ENCODE measurements at places on chromosomes 3 and 15.

DNA sequence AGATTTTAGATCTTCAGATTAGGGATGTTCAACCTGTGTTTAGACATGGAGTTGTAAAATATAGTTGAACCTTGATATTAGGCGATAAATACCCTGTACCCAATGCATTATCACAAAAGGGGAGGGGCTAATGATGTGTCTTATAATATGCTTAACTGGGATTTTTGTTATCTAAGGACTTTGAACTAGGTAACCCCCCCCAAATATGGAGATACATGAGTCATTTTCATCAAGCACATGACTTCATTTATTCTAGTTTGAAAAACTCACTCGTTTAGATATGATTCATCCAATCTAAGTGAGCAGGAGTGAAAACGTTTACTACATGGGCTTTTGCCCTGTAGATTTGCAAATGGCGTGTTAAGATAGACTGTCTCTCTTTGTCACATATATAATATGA, 212.4 kb downstream of the IL5RA start:
- no peak for DNase-seq

- no peak for DNase-seq
Measured at GRCh38 chr3:25097023-25097422, 331.0 kb upstream of the RARB start.

- DNase-seq: no peak
Measured at GRCh38 chr15:57962887-57963286, 102.6 kb downstream of the ALDH1A2 start.

- DNase-seq: no peak
Measured at GRCh38 chr3:34066328-34066727, 267.9 kb downstream of the PDCD6IP start.

DNA sequence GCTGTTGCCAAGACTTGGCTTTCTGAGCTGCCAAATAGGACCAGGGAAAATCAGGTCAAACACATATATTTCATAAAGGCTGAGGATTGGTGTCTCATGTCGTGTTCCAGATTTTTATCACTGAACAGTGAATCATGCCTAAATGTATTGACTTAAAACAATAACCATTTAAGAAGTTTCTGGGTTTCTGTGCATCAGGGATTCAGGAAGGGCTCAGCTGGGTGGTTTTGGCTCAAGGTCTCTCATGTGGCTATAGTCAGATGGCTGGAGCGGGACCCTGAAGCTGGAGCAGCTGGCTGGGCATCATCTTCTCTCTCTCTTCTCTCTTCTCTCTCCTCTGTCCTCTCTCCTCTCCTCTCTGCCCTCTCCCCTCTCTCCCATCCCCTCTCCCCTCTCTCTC, 10.7 kb upstream of the RFTN1 start:
- no peak for DNase-seq

DNA sequence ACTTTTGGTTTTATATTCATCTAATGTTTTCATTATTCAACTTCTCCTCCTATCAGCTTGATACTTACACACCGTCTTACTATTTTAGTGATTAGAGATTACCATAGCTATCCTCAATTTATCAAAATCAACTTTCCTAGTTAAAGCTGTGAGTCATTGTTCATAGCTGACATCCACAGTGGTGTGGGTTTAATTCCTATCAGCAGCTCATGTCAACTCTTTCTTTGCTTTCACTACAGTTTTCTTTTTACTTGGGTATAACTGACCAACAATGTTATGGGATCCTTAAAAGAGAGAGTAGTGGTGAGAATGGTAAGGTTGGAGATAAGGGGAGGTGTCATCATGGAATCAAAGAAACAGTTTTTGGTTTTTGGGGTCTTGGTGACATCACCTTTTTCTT, 112.7 kb downstream of the NFKBIZ start:
- no peak for DNase-seq

- DNase-seq: no peak
Measured at GRCh38 chr3:167615030-167615429, 38.7 kb downstream of the WDR49 start.

GRCh38 chr3:29070959-29071634, 209.8 kb upstream of the RBMS3 start:
- no peak for DNase-seq

GRCh38 chr15:77414789-77415442, 5.0 kb downstream of the PEAK1 start:
- no peak for DNase-seq

DNA sequence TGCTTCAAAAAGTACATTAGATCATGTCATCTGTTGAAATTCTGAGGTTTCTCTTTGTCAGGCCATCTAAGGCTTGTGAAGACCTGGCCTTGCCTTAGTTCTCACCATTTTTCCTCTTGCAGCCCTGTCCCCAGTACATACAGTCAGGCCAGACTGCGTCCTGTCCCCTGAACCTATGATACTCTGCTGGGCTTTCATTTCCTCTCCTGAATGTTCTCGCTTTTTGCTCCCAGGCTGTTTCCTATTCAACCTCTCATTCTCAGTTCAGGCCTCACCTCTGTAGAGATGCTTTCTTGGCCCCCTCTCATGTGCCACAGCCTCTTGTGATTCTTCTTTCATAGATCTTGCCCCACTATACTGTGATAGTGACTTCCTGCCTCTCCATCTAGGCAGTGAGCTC, 648.8 kb upstream of the KCNMB2 start:
- DNase-seq: no peak

- no peak for DNase-seq
Measured at GRCh38 chr3:197700095-197700494, 36.6 kb downstream of the RUBCN start.

DNA sequence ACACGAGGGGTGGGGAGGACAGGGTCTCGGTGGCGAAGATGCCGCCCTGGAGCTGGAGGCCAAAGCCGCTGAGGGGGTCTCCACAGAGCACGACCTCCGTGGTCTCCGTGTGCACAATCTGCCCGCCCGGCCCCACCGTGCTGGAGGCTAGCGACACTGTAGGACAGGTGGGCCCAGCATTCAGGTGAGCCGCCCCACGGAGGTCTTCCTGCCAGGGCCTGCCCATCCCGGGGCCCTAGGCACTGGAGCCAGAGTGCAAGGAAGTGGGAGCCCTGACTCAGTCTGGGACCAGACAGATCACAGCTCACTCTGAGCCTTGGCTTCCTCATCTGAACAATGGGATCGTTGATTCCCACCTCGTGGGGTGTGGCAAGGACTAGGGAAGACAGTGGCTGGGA, 25.8 kb downstream of the GRIP2 start:
- DNase-seq: no peak

DNA sequence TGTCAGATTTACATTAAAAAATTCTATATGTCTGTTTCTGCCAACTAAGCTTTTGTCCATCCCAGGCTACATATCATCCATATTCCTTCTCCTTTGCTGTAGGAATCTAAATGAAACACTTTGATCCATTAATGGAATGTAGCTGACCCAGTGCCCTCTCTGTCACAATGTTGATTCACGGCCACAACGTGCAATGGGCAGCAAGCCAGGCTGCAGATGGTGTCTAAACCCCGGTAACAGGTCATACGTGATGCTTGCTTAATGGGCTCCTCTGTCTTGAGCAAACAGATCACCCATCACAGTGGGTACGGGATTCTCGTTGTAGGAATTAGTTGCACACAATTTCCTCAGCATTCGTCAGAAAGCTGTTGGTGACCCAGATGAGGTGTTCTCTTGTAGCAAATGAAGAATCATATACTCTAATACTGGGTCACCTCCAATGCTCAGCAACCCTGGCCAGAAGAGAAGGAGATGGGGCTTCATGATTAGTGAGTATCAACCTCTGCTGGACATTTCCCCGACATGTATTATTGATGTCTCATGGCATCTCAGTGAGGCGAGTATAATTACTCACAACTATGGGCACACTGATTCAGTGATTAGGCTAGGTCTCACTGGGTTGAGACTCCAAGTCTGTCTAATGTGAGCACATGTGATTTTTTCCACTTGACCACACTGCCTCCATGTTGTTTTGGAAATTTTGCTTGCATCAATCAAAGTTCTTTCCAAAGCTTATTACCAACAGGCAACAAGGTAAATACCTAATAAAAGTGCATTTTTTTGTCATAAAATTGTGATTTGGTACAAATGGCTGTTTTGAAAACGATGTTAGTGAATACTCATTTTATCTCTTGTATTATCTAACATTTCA, 12.9 kb upstream of the DCBLD2 start:
- no peak for DNase-seq

- DNase-seq: no peak
Measured at GRCh38 chr15:66472176-66472999, 25.2 kb downstream of the SNAPC5 start.

GRCh38 chr15:72962054-72962702, 90.1 kb upstream of the NEO1 start:
- DNase-seq: no peak

DNA sequence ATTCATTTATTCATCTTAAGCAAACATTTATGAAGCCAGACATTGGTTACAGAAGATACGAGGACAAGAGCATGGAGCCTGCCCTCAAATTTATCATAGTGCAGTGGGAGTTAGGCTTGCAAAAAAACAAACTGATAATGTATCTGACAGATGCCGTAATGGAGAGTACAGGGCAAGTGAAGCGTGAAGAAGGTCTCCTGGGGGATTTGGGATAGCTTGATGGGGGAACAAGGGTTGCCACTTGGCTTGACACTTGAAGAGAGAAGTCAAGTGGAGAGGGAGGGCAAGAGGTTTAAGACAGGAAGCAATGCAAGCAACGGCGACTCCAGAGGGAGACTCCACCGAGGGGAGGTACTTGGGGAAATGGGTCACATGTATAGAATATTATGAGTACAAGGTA, 129.3 kb downstream of the SSR3 start:
- no peak for DNase-seq

GRCh38 chr3:23112491-23112890, 90.6 kb upstream of the UBE2E2 start:
- no peak for DNase-seq

DNA sequence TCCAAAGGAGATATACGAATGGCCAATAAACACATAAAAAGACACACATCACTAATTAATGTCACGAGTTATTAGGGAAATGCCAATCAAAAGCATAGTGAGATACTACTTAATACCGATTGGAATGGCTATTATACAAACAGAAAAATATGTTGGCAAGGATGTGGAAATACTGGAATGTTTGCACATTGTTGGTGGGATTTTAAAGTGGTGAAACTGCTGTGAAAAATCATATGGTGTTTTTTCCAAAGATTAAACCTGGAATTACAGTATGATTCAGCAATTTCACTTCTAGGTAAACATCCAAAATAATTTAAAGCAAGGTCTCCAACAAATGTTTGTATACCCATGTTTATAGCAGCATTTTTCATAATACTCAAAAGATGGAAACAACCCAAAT, 765.5 kb downstream of the VGLL3 start:
- DNase-seq: no peak

DNA sequence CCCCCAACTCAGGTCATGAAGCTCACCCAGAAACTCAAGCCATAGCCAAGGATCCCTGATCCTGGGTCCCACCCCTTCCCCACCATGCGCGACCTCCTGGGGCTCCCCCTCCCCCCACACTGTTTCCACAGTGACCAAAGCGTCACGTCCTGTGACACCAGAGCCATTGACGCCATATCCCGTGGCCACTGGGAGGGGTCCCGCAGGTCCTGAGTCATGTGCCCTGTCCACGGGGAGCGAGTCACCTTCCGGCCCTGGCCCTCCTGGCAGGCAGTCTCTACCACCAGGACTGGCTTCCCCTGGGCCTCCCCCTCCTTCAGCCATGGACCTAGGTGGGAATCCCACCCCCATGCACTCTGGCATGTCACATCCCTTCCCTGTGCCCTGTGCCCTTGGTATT, 15.6 kb downstream of the SEMA3F start:
- no peak for DNase-seq

- no peak for DNase-seq
Measured at GRCh38 chr3:185658504-185658912, 72.4 kb downstream of the SENP2 start.

Data from hypothalamus (tissue), 51 donors.